ENCODE measurements at places on chromosomes 6 and 20. TPM values are rescaled to one million over a fixed set of nuclear protein-coding genes. Genes with fewer than 3 reads are reported as not detected.

The CLVS2 gene
- total RNA-seq, result not detected

DNA sequence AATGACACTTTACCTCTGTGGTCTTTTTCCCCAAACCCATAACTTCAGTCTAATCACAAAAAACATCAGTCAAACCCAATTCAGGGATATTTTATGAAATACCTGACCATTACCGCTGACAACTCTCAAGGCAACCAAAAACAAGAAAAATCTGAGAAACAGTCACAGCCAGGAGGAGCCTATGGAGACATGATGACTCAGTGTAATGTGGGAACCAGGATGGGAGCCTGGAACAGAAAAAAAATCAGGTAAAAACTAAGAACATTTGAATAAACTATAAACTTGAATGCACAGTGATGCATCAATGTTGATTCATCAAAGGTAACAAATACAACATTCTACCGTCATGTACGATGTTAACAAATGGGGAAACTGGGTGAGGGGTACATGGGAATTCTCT is 84.1 kb upstream of the TSHZ2 start:
- no peak overlapping the region for H3K4me3 ChIP-seq
- DNase-seq, result no peak
- no peak overlapping the region for H3K27ac ChIP-seq
- no peaks in the 10 kb centered on the region for H3K4me1 ChIP-seq
- H3K36me3 ChIP-seq, result no peaks in the 10 kb centered on the region
- peaks cover 22% of the 10 kb centered on the region for H3K27me3 ChIP-seq

DNA sequence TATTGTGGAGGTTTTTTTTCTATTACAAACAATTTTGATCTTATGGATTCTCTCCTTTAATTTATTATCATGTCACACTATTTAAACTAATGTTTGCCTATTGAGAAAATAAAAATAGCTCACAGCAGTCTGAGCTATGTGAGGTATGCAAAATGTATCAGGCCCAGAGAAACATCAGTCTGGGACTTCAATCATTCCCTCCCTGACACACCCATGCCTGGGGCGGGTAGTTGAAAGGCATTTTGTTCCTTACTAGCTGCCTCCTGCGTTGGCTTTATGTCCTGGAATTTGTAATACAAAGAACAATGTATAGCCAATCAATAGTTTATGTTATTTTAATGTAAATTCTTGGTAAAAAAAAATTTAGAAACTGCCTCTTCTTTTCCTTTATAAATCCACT is 403.3 kb downstream of the EPM2A start:
- H3K27me3 ChIP-seq, result no peaks in the 10 kb centered on the region
- no peaks in the 10 kb centered on the region for H3K36me3 ChIP-seq
- H3K4me1 ChIP-seq, result no peaks in the 10 kb centered on the region
- DNase-seq, result no peak
- H3K4me3 ChIP-seq, result no peak overlapping the region

DNA sequence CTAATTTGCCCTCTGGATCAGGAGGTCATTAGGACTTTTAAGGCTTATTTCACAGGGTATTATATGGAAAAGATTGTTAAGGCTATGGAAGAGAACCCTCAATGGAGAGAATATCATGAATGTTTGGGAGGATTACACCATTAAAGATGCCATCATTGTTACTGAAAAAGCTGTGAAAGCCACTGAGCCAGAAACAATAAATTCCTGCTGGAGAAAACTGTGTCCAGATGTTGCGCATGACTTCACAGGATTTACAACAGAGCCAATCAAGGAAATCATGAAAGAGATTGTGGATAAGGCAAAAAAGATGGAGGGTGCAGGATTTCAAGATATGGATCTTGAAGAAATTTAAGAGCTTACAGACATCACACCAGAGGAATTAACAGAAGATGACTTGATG is 798.3 kb upstream of the SLC35B3 start:
- H3K27ac ChIP-seq, result no peak overlapping the region

DNA sequence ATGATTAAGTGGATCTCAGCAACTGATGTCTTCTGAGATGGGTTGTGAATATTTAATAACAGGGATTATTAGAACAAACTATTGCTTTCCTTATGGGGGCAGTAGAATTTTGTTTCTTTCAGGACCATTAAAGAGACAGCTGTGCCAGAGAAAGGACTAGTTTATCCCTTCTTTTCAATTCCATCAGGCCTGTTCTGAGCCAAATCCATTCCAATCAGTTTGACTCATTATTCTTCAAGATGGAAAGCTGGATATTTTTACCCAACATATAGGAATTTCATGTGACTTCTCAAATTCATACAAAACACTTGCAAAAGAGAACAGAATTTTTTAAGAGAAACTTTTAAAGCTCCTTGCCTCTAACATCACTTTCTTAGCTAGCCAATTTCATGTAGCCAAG is 722.0 kb upstream of the FLRT3 start:
- no peak overlapping the region for H3K4me3 ChIP-seq
- H3K27me3 ChIP-seq, result no peaks in the 10 kb centered on the region
- no peaks in the 10 kb centered on the region for H3K4me1 ChIP-seq
- no peaks in the 10 kb centered on the region for H3K36me3 ChIP-seq

The FRS3 gene
- 5.0 TPM for total RNA-seq

The HDGFL1 gene
- total RNA-seq, result not detected

The KCNQ2 gene
- total RNA-seq, result 0.07 TPM

DNA sequence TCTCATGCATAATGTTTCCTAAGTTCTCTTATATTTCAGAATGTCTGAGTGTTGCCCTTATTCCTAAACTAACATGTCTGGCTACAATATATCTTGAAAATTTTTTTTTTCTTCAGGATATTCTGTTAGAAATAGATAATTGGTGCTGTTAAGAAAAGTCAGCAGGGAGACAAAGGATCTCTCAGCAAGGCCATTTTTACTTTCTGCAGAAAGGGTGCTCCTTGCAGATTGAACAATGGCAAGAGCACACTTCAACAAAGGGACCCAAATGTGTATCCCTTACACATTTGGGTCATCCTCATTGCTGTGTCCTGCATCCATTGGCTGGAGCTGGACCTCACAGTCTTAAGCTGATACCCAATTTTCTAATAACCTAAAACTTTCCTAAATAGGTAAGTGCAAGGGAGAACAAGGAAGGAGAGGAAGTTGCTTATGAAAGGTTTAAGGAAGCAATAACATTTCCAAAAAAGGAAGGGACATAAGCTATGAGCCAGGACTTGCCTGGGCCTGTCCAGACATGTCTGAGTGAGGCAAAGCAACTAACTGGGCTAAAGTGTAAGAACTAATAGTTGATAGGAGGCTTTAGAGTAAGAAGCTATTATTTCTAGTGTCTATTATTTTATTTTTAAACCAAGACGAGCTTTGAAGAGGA is 429.6 kb downstream of the BCKDHB start:
- no peak overlapping the region for H3K4me3 ChIP-seq
- H3K27me3 ChIP-seq, result no peaks in the 10 kb centered on the region
- peaks cover 27% of the 10 kb centered on the region for H3K4me1 ChIP-seq
- no peaks in the 10 kb centered on the region for H3K36me3 ChIP-seq
- H3K27ac ChIP-seq, result no peak overlapping the region
- DNase-seq, result no peak

DNA sequence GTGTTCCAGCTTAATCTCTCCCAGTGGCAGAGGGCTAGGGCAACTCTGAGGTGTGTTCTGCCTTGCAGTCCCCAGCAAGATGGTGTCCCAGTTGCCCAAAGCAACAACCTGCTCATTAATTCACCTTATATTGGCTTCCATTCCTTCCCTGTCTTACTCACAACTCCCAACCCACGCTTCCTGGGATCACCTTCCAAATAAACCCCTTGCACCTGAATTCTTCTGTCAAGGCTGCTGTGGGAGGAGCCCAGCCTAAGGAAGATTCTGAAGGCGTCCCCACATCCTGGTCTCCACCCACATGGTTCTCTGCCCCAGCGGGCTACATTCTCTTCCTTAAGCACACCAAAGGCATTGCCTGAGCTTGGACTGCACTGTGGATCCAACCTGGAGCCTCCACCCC is 116.6 kb upstream of the MAFB start:
- H3K4me3 ChIP-seq, result no peak overlapping the region
- H3K27ac ChIP-seq, result no peak overlapping the region
- peaks cover 100% of the 10 kb centered on the region for H3K27me3 ChIP-seq
- no peaks in the 10 kb centered on the region for H3K4me1 ChIP-seq
- H3K36me3 ChIP-seq, result no peaks in the 10 kb centered on the region

DNA sequence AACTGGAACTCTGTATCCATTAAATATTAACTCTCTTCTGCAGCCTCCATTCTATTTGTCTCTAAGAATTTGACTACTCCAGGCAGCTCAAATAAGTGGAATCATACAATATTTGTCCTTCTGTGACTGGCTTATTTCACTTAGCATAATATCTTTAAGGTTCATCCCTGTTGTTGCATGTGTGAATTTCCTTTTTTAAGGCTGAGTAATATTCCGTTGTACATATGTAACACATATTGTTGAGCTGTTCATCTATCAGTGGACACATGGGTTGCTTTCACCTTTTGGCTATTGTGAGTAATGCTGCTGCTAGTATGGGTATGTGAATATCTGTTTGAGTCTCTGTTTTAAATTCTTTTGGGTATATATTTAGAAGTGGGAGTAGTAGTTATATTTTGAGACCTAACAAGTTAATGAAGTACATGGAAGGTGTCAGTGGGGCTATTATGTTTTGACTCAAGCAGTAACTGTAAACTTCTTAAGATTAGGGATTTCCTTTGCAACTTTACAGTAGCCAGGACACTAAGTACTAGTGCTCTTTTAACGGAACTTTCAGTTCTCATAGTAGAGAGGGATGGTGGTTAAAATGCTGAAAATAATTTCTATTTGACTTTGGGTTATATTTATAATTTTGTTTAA is 29.7 kb upstream of the TMEM217 start:
- no peak overlapping the region for H3K27ac ChIP-seq
- no peaks in the 10 kb centered on the region for H3K4me1 ChIP-seq
- DNase-seq, result no peak
- H3K27me3 ChIP-seq, result no peaks in the 10 kb centered on the region
- no peak overlapping the region for H3K4me3 ChIP-seq

The LIN28B gene
- total RNA-seq, result not detected

The STMND1 gene
- total RNA-seq, result 0.68 TPM
